ENCODE measurements at places on chromosomes 16 and 17.

DNA sequence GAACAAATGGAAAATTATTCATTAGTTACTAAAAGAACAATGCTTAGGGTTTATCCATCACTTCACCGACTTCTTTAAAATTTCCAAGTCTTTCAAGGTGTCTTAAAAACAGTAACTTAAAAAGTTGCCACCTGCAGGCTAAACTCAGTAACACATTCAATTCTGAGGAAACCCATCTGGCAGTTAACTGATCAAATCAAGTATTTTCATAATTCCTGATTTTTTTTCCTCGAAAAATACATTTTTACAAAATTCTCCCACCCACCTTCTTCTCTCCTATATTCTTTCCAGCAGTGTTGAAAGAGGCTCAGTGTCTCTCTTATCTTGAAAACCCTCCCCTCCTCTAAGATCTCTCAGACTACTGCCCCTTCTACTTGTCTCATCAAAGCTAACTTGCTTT lies 29.9 kb downstream of the PARN start:
- DNase-seq, result peak; percentile 32

GRCh38 chr17:74833501-74834377 lies 25.9 kb downstream of the GRIN2C start:
- no peak for DNase-seq

DNA sequence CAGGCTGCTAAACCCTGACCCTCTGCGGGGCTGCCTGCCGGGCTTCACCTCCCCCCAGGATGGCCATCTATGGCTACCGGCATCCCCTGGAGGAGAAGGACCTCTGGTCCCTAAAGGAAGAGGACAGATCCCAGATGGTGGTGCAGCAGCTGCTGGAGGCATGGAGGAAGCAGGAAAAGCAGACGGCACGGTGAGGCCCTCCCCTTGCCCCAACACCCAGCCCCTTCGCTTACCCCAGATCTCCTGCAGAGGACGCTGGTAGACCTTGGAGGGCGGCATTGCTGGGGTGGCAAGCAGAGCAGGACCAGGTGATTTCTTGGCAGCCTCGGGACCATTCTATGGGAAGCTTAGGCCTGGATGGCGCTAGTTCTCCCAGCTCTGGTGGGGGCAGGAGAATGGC lies 24.5 kb downstream of the ABCC3 start:
- no peak for DNase-seq

DNA sequence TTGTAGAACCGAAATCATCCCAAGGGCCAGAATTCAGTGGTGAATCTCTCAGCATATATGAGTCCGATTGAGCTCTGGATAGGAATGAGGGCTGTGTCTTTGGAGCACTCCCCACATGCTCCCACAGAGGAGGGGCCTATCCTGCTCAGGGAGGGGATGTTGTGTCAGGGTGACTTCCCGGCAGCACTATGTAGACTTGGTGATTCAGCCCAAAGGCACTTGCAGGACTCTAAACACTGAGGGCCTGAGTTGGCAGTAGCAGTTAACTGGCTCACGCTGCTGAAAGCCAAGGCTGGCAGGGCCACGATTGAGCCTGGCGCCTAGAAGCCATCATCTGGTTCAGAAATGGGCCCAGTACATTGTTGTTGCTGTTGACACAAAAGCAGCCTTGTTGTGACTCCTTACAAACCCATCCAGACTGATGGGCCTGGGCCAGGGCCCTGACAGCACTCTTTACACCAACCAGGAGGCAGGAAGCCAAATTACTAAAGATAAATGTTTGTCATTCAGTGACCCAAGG lies 31.9 kb downstream of the NMT1 start:
- DNase-seq, result no peak

DNA sequence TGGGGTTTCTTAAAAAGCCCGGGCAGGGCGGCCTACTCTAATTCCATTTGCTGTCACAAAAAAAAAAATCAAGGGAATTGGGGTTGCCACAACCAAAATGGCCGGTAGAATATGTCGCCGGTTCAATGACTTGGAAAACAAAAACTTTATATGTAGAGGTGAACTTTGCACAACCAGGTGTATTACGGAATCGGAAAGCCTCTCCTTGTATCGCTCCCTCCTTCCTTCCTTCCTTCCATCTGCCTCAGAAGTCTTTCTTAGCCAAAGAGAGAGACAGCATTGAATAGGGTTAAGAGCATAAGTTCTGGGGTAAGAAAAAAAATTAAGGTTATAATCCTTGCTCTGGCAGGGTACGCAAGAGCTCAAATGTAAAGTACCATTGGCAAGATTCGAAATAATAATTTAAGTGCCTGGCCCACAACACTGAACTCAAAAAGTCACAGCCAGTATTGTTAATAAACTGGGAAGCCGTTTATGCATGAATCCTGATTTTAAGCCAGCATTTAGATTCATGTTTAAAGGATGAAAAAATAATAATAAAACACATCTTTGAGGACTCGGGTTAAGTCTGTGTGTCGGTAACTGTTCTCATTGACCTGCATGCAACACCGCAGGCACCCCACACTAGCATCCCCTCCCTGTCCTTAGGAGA lies 522 bp upstream of the GLG1 start:
- DNase-seq, result no peak

- no peak for DNase-seq
Observed at GRCh38 chr16:49622084-49622390, 233.9 kb downstream of the ZNF423 start.

DNA sequence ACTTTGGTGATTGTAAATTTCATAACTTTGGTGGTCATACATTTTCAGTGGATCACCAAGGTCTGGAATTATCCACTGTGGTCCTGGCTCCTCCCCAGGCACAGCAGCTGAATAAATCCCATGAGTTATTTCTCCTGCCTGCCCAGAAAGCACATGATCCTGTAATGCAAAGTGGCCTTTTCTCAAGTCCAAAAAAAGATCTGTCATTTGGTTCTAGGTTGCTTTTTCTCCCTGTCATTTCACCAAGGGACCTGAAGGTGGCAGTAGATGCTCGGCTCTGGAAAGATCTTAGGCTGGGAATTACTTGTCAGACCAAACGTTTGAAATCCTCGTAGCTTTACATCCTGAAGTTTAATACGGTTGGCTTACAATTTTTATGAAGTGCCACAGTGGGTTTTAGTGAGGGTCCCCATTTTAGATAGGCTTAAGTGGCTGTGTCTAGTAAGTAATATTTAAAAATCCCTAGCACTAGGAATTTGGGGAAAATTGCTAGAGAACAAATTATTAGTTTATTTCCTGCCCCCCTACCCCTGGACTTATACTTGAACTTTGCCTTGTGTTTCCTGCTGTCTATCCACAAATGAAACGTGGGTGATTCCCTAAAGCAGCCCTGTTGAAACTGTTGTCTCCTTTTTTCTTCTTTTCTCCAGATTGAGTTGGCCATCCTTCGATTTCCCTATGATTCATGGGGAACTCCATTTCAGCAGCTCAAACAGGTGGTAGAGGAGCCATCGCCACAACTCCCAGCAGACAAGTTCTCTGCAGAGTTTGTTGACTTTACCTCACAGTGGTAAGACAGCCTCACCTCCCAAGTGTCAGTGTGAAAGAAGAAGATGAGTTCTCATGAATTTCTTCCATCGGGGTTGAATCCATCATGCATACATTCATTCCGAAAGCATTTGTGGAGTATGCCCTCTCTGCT lies 111.7 kb downstream of the MAP2K6 start:
- peak; percentile 29 for DNase-seq

DNA sequence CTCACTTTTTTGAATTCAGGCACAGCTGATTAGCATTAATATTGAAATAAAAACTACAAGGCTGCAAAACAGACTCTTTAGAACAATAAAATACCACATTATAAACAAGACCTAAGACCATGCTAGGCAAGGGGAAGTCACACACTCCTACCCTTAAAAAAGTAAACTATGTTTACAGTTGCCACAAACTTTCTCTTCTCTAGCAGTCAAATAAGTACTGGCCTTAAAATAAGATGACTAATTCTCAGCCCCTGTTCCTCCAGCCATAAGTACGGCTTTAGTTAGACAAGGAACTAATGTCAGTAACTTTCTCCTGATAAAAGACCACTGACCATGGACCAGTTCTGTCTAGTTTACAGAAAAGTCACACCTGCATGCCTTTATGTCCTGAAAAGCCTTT lies 19.5 kb upstream of the CPHXL start:
- DNase-seq, result no peak

DNA sequence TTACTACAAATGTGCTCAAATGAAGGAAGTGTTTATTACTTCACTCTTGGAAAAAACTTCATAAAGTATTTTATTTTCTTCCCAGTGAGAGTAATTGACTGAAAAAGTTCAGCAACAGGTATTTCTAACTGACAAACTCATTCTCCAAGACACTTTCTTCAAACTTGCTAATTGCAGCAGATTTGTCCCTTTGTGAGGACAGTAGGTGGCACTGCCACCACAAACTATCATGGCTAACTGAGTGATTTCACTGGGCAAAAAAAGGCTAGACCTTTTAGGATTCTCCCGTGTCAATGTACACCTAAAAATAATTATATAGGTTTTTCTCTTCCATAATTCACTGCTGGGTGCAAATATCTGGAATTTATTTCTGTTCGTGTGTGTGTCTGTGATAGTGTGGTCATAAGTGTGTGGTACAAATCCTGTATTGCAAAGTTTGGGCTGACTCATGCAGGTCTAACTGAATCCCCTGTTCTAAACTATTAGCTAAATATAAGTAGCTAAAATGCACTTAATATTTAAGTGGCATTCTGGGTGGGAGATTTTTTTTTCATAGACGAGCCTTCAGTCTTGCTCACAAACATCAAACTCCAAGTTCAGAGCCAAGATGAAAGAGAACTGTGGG lies 3.9 kb downstream of the HS3ST3A1 start:
- DNase-seq, result no peak

DNA sequence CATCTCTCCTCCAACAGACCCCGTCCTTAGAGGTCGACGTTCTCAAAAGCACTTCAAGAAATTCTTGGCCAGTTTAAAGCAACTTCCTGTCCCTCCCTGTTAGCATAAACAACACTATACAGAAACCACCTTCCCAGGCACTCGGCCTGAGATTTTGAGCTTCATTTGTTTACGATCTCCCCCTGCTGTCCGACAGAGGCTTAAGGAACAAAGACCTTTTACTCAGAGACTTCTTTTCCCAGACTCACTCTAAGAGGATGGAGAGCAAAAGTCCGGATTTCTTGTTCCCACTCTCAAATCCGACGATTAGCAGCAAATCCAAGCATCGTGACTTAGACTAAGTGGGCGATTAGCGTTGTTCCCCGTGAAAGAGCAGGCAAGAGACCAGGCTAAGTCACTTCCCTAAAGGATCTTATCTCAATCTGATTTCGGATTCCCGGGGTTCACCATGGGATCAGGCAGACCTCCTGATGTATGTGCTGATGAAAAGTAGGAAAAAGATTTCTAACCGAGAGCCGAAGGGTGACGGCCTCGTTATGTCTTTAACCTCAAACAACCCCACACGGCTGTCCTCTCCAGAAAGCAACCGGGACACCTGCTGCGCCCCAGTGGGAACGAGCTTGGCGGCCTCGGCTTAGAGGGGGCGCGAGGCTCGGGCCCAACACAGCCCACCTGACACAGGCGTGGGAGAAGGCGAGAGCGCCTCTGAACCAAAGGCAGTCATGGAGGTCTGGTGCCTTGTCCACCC lies 598 bp downstream of the INPP5K start:
- peak; percentile 66 for DNase-seq

DNA sequence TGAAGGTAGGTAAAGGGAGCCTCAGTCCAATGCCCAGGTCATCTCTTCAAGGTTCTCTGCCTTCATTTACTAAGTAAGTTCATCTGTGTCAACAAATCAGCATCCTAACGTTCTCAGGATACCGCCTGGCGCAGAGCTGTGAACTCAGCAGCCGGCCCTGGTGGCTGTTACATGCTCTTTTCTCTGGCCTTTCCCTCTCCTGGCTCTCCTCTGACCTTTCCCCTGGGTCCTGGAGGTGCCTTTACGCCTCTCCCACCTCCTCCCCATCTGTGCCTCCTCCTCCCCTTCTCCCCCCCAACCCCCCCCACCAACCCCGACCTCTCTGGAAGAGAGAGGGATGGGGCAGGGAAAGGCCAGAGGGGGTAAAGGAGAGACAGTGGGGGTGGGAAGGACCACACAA lies 19.5 kb downstream of the COTL1 start:
- no peak for DNase-seq

GRCh38 chr17:74842599-74843351 lies 16.9 kb downstream of the GRIN2C start:
- DNase-seq, result no peak

- DNase-seq, result no peak
Observed at GRCh38 chr17:82956726-82957468, 117.1 kb upstream of the ZNF750 start.

- DNase-seq, result no peak
Observed at GRCh38 chr17:8649157-8650118, 18.9 kb upstream of the MYH10 start.

GRCh38 chr16:5736209-5736930 lies 638.8 kb upstream of the EEF2KMT start:
- DNase-seq, result no peak

DNA sequence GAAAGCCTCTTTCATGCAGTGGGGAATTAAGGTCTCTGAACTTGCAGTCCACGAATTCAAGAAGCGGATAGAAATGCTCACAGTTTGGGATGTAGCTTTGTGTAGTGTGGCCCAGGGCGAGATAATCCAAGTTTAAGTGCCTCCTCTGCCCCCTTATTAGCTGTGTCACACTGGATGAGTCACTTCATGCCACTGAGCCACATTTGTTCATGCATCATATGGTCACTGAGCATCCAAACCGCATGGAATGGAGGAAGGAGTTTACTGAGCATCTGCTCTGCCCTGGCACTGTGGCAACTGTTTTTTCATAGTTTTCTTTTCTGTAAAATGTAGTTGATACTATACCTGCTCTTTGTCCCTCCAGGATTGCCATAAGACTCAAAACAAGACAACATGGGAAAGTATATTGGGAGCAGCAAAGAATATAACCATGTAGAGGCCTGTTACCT lies 15.1 kb upstream of the DHX8 start:
- DNase-seq, result no peak

DNA sequence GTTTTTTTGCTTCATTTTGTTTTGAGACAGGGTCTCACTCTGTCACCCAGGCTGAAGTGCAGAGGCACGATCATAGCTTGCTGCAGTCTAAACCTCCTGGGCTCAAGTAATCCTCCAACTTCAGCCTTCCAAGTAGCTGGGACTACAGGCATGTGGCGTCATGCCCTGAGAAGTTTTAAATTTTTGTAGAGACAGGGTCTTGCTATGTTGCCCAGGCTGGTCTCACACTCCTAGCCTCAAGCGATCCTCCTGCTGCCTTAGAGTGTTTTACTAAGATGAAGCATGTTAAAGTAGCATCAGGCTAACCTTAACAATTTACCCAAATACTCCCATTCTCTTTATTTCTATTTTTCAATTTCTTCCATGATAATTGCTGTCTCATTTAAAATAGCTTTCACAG lies 49.2 kb upstream of the CACNG3 start:
- no peak for DNase-seq

DNA sequence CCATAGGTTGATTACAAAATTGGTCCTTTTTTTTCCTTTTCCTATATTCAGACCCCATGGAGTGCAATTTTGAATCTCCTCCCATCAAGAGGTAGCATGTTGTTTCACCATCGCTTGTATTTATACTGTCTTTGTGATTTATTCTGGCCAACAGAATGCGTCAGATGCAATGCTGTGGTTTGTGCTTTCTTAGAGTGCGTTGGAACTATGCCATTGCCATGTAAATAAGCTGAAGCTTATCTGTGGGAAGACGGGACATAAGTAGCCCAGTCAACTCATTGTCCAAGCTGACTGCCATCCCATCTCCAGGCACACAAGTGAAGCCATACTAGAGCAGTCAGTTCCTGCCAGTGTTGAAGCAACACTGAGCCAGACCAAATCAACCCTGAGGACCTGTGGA lies 1339.3 kb upstream of the GOT2 start:
- no peak for DNase-seq

- DNase-seq, result peak; percentile 13
Observed at GRCh38 chr17:72118335-72119076, 2.3 kb upstream of the SOX9 start.

Measured in hematopoietic multipotent progenitor cell treated with erythropoietin and hydrocortisone succinate and interleukin-3 and kit ligand, for 15 days (in vitro differentiated cells).